H9 (cell line): ENCODE measurements at places on chromosomes 3 and 15. TPM values are rescaled to one million over a fixed set of nuclear protein-coding genes. Genes with fewer than 3 reads are reported as not detected.
A peak's percentile ranks its signal among the peaks of the same experiment; 100 is the strongest.

CNTN4 gene
- 1.6 TPM in 2 replicates for total RNA-seq

NANOGP8 gene
- total RNA-seq, result 88.4 and 91.5 TPM in 2 replicates

- H3K4me3 ChIP-seq, result no peak overlapping the region
- H3K4me1 ChIP-seq, result no peaks in the 10 kb centered on the region
- H3K27ac ChIP-seq, result no peak overlapping the region
- H3K27me3 ChIP-seq, result no peaks in the 10 kb centered on the region
- H3K36me3 ChIP-seq, result peaks cover 5% of the 10 kb centered on the region; the same call in 2 of the 3 replicates
Measured at GRCh38 chr15:82137261-82137660, 91.4 kb upstream of the MEX3B start.

- no peak overlapping the region for H3K27ac ChIP-seq
- H3K4me1 ChIP-seq, result no peaks in the 10 kb centered on the region
- H3K27me3 ChIP-seq, result no peaks in the 10 kb centered on the region
- H3K4me3 ChIP-seq, result no peak overlapping the region
Measured at GRCh38 chr3:15476378-15476777, 45.1 kb downstream of the COLQ start.

CASR gene
- 0.02 TPM in 1 of 2 replicates, not detected in the other for total RNA-seq

HTR3E gene
- not detected in 2 replicates for total RNA-seq

GRCh38 chr3:180306691-180307090 is 270.0 kb upstream of the PEX5L start:
- no peak overlapping the region for H3K27ac ChIP-seq
- peaks cover 3% of the 10 kb centered on the region; the same call in 1 of the 2 replicates for H3K4me1 ChIP-seq
- no peaks in the 10 kb centered on the region for H3K27me3 ChIP-seq

GRCh38 chr3:138329127-138329983 is at the start of gene NME9:
TSS of gene NME9 (minus strand) at chr3:138329851. CDS start at chr3:138329335, 516 bp downstream.
- H3K27me3 ChIP-seq, result no peaks in the 10 kb centered on the region
- peak; percentile 98 for DNase-seq
- no peaks in the 10 kb centered on the region for H3K36me3 ChIP-seq
- H3K27ac ChIP-seq, result no peak within 1 kb of the TSS

DNA sequence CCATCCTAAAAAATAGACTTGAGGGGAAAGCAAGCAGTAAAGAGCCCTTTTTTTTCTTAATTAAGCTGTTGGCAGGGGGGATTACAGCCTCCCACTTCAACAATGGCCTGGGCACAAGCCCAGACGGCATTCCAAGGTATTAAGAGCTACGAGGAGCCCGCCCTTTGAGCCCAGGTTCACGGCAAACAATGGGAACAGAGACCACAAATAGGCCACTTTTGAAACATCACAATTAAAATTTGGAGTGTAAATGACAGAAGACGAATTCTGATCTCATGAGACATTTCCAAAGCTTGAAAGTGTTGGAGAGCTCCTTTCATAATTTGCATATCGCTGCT is 8.9 kb downstream of the CHSY1 start:
- H3K27me3 ChIP-seq, result no peaks in the 10 kb centered on the region
- H3K4me1 ChIP-seq, result peaks cover 11% of the 10 kb centered on the region
- H3K36me3 ChIP-seq, result peaks cover 4% of the 10 kb centered on the region; the same call in 2 of the 3 replicates
- no peak for DNase-seq

BHLHE40 gene
- 3.9 and 4.1 TPM in 2 replicates for total RNA-seq

GRCh38 chr3:41653571-41654239 is 308.2 kb downstream of the ULK4 start:
- DNase-seq, result no peak
- no peak overlapping the region for H3K4me3 ChIP-seq
- H3K4me1 ChIP-seq, result no peaks in the 10 kb centered on the region; the same call in 1 of the 2 replicates
- no peaks in the 10 kb centered on the region for H3K27me3 ChIP-seq
- H3K27ac ChIP-seq, result no peak overlapping the region

LINGO1 gene
- 41.6 and 42.6 TPM in 2 replicates for total RNA-seq
